ENCODE measurements at places on chromosomes 3 and 15.

DNA sequence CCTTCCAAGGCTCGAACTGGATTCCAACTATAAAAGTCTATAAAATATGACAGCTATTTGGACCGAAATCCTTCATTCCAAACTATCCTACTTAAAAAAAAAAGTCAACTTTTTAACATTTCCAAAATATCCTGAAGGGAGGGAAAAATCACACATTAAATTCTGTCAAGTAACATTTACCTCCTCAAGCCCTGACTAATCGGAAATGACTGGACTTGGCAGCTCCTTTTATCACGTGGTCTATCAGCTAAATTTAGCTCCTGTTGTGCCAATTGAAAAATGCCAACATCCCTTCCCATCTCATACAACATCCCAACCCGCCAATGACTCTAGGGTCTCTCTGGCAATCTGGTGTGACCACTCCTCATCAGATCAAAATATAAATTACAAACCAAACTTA is 297.9 kb downstream of the FHIT start:
- DNase-seq: no peak

- no peak for DNase-seq
These were observed 279.8 kb downstream of the ROBO2 start for GRCh38 chr3:77319711-77320110.

DNA sequence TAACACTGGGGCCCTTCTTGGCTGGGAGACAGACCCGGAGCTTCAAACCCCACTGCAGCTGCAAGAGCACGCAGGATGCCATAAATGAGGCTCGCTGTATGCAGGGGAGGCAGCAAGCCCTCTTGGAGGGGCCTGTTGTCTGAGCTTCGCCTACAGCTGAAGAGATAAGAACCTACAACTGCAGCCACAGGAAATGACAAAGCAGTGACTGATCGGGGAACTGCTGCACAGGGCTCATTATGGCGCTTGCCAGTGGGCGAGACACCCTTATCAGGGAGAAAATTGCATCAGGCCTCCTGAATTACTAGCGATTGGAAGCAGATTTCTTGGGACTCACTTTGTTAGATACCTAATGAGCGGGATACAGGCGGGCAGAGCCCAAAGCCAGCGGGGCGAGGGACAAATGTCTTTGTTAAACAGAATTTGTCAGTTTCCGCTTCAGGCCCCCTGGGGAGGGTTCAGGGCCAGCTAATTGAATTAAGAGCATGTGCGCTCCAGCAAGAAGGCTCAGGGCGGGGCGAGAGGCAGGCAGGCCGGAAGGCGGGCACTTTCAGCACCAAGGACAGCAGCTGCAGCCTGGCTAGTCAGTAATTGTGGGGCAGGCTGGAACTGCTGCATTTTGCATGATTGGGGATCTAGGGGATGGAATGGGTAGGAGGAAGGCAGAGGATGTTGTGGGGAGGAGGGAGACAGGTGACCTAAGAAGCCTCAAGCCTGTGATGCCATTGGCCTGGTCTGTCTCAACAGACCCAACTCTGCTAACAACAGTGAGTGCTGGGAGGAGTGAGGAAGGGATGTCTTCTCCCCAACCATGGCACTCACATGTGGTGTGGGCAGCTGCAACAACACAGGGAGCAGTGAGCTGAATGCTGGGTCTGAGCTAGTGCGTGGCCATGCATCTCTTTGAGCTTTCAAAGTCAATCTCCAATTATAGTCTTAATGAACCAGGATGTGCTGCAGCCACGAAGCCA is 55.3 kb downstream of the CCDC33 start:
- DNase-seq: peak; percentile 32

DNA sequence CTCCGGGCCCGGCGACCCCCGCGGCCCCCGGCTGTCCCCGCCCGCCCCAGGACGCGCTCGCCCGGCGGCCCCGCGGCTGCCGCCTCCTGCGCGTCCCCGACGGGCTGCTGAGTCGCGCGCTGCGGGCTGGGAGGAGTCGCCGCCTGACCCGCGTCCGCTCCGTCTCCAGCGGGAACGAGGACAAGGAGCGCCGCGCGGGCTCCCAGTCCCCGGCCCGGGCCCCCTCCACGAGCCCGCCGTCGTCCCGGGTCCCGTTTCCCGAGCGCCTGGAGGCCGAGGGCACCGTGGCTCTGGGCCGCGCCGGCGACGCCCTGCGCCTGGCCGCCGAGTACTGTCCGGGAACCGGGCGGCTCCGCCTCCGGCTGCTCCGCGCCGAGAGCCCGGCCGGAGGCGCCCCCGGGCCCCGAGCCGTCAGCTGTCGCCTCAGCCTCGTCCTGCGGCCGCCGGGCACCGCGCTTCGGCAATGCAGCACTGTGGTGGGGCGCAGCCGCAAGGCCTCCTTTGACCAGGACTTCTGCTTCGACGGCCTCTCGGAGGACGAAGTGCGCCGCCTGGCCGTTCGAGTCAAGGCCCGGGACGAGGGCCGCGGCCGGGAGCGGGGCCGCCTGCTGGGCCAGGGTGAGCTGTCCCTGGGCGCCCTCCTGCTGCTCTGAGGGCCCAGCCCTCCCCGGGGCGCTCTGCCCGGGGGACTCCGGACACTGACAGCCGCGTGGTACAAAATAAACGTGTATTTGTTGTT is 1.5 kb downstream of the C2CD4A start:
- DNase-seq: no peak

- DNase-seq: no peak
These were observed 22.5 kb upstream of the MUC20 start for GRCh38 chr3:195698325-195698646.

DNA sequence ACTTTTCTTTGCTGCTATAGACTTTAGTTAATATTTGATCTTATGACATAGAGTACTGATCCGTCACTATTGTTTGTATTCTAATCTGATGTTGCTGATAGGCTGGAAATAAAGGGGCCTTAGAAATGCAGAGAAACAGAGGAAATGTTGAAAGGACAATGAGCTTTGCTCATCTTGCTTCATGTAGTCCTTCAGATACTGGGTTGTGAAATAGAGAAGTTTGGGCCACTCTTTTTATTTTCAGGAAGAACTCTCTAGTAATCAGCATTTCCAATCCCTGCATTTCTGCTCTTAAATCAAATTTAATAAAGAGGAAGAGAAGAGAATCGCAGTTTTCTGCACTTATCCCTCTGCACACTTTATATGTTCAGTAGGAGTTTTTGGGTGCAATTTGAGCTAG is 192.8 kb upstream of the THBS1 start:
- DNase-seq: no peak

All from effector CD8-positive, alpha-beta T cell (primary cell).